ENCODE measurements at places on chromosomes 4 and X.

DNA sequence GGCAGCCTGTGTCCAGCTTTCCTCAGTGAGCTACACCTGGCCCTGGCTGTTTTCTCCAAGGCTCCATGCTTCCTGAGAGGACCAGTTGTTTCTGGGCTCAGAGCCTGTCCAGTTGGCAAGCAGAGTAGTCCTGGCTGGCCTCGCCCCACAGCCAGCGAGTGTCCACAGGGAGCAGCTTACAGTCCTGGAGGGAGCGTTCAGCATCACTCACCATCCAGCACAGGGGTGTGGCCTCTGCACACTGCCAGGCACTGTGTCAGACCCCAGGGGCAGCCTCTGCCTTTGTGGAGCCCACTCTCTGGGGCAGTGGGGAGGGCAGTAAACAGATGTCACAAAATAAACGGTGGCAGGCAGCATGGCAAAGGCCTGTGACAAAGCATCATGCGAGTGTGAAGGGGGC, 23.9 kb downstream of the EVC start:
- DNase-seq: no peak

DNA sequence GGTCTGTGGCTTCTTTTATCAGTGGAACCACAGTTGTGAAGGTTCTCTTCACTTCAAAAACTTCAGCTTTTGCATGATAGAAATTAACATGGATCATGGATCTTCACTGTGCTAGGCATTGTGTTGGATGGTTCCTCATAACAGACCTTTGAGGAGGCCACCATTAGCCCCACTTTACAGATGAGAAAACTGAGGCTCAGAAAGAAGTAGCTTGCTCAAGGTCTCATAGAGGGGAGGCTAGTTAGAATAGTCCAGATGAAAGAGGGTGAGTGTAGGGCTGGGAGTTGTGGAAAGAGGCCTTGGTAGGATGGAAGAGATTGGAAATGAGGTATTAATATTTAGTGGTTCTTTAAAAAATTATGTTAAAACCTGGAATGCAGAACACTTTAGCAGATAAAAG, 2.6 kb downstream of the TSR2 start:
- no peak for DNase-seq

DNA sequence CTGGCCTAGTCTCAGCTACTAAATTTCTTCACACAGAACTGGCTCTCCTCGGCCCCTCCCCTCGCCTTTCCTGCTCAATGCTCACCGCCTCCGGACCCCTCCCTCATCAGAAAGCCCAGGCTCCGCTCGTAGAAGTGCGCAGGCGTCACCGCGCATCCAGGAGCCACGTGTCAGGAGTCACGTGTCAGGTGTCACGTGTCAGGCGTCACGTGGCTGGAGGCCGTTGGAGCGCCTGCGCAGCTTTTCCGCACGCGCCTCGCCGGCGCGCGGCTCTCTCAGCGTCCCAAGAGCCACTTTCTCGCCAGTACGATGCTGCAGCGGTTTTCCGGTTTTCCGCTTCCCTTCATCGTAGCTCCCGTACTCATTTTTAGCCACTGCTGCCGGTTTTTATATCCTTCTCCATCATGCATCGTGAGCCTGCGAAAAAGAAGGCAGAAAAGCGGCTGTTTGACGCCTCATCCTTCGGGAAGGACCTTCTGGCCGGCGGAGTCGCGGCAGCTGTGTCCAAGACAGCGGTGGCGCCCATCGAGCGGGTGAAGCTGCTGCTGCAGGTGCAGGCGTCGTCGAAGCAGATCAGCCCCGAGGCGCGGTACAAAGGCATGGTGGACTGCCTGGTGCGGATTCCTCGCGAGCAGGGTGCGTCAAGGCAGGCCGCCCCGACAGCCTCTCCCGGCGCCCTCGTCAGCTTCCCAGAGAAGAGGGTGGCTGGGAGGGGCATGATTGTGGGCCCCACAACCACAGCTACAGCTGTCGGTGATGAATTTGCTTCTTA, at the start of gene SLC25A31:
Gene SLC25A31 (plus strand): TSS at position 259 of the 772 bp plus-strand sequence. CDS start 146 bp downstream, at position 405.
- DNase-seq: no peak

GRCh38 chrX:136697156-136697555, 49.2 kb downstream of the CD40LG start:
- DNase-seq: no peak

GRCh38 chr4:31160146-31160545, 440.0 kb downstream of the PCDH7 start:
- no peak for DNase-seq

DNA sequence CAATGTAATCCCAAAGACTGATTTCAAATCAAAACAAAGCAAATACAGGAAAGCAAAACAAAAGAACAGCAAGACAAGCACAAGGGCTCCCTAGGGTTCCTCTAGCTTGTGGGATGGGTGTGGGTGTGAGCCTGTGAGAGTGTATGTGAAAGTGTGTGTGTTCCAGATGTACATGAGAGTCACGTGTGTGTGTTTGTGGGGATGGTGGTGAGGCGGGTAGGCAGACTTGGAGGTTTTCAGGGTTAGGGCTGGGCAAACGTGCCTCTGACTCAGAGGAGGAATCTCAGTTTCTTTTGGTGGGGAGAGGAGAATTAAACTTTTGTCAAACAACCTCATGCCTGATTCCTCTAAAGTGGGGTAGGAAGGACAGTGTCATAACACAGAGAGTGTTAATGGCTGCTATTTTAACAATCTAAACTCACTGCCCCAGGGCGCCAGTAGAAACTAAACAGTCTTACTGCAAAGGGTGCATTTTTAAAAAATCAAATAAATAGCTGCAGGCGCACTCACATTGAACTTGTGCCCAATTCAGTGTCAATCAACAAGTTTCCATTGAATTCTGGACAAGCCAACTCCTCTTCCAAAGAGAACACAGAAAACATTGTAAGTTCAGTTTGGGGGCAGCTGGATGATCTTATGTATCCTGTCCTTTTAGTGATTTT, 51.8 kb downstream of the CHRDL1 start:
- DNase-seq: no peak

- DNase-seq: no peak
Measured at GRCh38 chrX:115324194-115324593, 34.7 kb downstream of the LUZP4 start.

- DNase-seq: no peak
Measured at GRCh38 chrX:32483534-32484136, 727.7 kb downstream of the DMD start.

GRCh38 chr4:138953961-138954371, 61.6 kb upstream of the NOCT start:
- no peak for DNase-seq

DNA sequence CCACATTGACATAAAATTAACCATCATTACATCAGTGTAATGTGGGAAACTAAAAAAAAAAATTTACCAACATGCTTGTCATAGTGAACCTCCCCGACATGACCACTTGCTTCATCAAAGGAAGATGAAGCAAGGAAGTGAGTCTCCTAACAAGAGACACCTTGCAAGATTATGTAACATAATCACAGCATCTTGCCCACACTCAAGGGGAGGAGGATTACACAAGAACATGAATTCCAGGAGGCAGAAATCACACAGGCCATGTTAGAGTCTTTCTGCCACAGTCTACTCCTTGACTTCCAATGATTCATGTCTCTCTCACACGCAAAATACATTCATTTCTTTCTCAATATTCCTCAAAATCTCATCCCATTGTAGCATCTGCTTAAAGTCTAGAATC, 93.3 kb downstream of the AKAP4 start:
- no peak for DNase-seq

DNA sequence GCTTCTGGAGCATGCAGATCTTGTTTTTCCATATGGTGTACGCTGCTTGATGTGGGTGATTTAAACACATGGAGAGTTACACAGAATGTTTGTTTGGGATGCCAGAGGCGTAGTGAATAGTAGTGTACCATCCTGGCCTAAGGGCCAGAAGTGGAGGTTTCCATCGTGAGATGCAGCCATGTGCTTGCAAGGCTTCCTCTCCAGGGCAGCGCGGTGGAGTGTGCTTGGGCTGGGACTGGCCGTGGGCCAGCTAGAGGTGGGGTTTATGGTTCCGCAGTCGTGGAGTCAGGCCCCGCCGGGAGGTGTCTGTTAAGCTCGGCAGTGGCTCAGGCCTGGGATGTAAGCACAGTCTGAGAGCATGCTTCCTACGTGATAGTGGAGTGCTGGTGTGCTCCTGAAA, 14.0 kb downstream of the STOX2 start:
- DNase-seq: no peak

DNA sequence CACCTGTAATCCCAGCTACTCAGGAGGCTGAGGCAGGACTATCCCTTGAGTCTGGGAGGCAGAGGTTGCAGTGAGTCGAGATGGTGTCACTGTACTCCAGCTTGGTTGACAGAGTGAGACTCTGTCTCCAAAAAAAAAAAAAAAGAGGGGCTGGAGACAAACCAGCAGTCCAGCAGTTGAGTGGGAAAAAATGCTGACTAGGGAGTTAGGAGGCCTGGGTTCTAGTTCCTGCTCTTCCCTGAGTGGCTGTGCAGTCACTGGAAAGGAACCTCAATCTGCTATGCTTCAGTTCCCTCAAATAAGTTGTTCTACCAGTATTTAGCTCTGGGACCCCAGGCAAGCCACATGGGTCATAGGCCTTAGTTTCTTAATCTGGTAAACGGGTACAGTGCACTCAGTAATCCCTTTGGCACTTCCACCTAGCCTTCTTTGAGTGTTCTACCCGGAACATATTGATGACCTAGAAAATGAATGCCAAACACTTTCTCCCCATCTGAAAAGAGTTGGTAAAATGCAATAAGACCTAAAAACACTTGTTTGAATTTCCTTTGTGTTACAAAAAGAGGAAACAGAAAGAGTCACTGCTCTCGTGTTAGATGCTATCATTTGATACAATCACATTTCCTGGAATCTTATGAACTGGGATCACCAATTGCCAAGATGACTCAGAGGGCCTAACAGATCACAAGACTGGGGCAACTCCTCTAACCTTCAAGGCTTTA, 99.3 kb upstream of the EGFL6 start:
- DNase-seq: no peak

GRCh38 chr4:125952631-125953030, 637.9 kb downstream of the FAT4 start:
- no peak for DNase-seq

DNA sequence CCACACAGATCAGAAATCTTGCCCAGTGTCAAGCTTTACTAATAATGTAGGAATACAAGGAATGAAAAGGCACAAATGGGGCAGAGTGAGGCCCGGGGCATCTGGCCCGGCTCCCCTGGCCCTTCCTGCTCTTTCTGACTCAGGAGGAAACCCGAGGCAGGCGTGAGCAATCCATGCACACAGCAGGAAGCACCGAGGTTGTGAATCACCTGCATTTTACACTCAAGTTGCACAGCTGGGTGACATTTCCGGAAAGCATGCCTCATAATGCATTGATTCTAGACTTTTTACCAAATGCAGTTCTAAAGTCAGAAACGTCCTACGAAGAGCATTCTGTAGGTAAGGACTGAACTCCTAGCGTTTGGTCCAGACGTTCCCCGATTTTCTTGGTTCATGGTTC, 38.9 kb downstream of the PRIMPOL start:
- no peak for DNase-seq

DNA sequence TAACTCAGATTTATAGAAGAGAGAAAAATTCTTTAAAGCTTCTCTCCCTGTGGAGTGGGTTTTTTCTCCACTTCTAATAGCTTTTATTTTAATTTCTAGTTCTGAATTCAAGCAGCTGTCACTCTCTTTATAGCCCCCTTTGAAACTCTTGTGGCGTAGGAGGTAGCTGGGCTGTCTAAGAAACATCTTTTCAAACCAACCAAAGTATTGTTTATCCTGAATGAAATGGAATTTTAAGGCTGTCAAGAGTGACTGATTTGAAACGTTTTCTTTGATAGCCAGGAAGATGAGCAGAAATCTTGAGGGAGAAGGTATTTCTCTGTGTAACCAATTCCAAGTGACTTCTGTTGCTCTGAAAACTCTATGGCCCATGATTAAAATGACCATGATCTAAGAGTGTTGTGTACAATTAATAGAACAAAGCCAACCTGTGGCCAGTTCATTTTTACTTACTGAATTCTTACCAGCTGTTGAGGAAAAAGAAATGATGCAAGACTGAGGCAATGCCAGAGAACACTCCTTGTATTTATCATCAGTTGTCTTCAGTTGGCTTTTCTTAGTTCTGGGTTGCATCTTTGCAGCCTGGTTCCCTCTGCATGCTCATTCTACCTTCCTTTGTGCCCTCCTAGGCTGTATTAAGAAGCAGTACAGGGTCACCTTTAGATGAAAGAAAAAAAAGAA, 298.4 kb downstream of the ARHGAP10 start:
- DNase-seq: no peak

DNA sequence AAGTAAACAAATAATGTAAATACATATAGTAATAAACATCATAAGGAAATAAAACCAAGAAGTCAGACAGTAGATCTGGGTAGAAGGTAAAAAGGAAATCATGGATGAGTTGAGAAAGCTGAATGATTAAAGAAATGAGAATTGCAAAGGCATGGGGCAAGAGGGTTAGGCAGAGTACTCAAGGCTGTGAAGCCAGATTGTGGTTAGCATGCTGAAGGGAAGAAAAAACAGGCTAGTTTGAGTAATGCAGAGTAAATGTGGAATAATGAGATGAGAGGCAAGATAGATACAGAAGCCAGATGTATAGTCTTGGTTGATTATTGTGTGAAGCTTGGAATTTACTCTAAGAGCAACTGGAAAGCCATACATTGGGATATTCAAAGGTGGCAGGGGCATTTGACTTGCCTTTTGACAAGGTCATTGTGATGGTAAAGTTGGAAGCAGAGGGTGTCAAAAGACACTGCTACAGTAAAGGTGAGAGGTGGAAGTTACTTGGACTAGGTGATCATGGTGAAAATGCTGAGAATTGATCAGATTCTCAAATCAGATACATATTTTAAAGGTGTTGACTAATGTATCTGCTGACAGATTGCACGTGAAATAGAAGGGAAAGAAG, 307.0 kb downstream of the FSTL5 start:
- no peak for DNase-seq

DNA sequence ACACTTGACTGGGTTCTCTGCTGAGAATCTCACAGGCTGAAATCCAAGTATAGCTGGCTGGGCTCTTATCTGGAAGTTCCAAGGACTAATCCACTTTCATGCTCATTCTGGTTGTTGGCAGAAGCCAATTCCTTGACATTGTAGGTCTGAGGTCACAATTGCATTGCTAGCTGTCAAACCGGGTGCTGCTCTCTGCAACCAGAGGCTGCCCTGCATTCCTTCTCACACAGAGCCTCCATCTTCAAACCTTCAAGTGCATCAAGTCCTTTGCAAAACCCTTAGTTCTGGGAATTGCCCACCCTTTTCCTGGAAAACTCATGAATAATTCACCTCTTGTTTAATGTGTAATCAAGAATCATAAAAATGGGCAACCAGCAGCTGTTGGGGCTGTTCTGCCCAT, 404.2 kb downstream of the KCNIP4 start:
- no peak for DNase-seq

DNA sequence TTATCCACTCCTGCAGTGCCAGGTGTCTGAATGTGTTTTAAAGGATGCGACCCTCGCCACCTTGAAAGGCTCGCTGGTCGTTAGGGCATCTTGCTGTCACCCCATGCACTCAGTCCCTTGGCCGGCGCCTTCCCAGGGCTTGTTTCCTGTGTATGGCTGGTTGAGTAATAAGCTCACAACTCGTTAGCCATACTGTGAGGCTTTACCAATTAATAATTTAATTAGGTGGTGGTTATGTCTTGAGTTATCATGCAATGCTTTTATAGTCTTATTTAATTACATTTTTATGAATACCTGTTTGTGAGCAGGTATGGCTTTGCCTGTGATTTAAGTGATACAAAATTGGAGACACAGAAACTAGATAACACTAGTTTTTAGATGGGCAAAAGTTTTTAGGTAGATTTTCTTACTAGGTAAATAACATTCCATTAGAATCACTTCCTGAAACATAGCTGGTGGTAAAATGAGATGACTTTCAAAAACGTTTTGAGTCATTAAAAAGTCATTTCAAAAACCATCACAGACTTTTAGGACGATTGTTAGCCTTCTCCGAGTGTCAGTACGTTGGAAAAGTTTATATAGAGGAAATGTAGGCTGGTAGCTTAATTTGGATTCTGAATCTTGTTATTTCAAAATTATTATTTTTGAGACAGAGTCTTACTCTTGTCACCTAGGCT, 18.2 kb downstream of the PTTG2 start:
- no peak for DNase-seq
